ENCODE measurements at places on chromosomes 5 and 9. TPM values are rescaled to one million over a fixed set of nuclear protein-coding genes. Genes with fewer than 3 reads are reported as not detected.

DNA sequence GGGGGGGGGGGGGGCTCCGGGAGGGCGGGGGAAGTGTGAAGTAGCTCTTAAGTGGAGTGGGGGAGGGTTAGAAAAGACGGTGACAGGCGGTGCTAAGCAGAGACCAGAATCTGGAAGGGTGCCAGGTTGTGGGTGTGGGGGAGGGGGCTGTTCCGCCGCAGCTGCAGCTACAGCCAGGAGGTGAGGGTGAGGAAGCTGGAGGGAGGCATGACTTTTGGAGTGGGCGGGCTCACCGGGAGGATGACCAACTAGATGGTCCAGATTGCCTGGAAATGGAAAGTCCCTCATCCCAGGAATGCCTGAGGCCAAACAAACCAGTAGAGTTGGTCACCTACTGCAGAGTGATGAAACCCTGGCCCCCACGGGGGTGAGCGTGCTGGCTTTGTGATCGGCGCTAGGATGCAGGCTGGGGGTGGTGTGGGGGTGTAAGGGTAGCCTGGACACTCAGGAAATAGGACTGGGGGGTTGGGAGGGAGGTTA, 158.1 kb upstream of the SHB start:
- DNase-seq: peak; percentile 87

GRCh38 chr5:96254980-96255691, 177.9 kb downstream of the PCSK1 start:
- peak; percentile 72 for DNase-seq

DOCK2 gene
- 72.5 TPM for total RNA-seq

DNA sequence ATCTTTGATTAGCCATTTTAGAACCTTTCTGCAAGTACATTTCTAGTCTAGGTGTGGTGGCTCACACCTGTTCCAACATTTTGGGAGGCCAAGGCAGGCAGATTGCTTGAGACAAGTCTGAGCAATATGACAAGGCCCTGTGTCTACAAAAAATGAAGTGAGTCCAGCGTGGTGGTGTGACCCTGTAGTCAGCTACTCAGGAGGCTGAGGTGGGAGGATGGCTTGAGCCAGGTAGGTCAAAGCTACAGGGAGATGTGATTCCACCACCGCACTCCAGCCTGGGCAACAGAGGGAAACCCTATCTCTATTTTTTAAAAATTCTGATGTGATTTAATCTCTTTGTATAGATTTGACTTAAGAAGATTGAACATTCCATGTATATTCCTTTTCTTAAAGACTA, 95.7 kb upstream of the FAM120A start:
- DNase-seq: no peak

GRCh38 chr9:110128664-110129329, 79.2 kb downstream of the C9orf152 start:
- peak; percentile 22 for DNase-seq
